ENCODE measurements at places on chromosomes 13 and 19.

- H3K36me3 ChIP-seq, result no peaks in the 10 kb centered on the region
- no peaks in the 10 kb centered on the region for H3K27me3 ChIP-seq
- no peak overlapping the region for H3K27ac ChIP-seq
- H3K4me3 ChIP-seq, result no peak overlapping the region
- no peak for DNase-seq
Measured at GRCh38 chr13:49597043-49597641, 11.8 kb upstream of the RCBTB1 start.

- no peak overlapping the region for H3K27ac ChIP-seq
- H3K4me3 ChIP-seq, result no peak overlapping the region
- DNase-seq, result no peak
- no peaks in the 10 kb centered on the region for H3K36me3 ChIP-seq
- H3K4me1 ChIP-seq, result no peaks in the 10 kb centered on the region
- no peaks in the 10 kb centered on the region for H3K27me3 ChIP-seq
Measured at GRCh38 chr13:103140001-103140671, 73.9 kb upstream of the SLC10A2 start.

DNA sequence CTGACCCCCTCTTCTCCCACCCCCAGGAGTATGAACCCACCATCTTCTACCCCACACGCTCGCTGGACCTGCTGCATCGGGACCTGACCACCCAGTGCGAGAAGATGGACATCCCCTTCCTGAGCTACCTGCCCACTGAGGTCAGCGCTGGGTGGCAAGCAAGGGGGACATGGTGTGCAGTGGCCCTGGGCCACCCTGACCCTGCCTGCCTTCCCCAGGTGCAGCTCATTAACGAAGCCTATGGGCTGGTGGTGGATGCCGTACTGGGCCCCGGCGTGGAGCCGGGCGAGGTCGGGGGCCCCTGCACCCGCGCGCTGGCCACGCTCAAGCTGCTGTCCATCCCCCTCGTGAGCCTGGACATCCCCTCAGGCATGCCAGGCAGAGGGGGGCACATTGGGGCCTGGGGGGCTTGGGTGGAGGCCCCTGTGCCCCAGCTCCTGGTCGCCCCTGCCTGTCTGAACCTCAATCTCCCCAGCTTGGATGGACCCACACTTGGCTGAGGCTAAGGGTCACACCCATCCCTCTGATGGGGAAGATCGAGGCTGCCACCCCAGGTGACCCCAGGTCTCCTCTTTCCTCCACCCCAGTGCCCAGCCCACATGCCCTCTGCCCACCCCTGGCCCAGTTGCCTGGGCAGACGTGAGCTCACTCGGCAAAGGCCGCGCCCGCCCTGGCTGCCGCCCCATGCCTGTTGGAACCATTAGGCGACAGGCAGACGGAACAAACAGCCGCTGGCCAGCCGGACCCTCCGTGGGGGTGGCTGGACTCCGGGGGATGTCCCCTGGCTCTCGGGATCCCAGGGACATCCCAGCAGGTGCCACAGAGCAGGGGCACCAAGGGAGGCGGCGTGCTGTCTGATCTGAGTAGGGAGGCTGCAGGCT, 2.5 kb upstream of the CILP2 start:
- no peaks in the 10 kb centered on the region for H3K27me3 ChIP-seq
- peaks cover 25% of the 10 kb centered on the region for H3K4me1 ChIP-seq
- no peaks in the 10 kb centered on the region for H3K36me3 ChIP-seq
- DNase-seq, result no peak
- no peak overlapping the region for H3K4me3 ChIP-seq

- DNase-seq, result no peak
- peaks cover 8% of the 10 kb centered on the region for H3K4me1 ChIP-seq
- H3K27me3 ChIP-seq, result peaks cover 41% of the 10 kb centered on the region
- no peak within 1 kb of the TSS for H3K4me3 ChIP-seq
- no peak within 1 kb of the TSS for H3K27ac ChIP-seq
Measured at GRCh38 chr19:50639121-50640112, at the start of gene SYT3. SYT3 (minus strand) TSS chr19:50639881; CDS start chr19:50637411, 2,470 bp downstream.

DNA sequence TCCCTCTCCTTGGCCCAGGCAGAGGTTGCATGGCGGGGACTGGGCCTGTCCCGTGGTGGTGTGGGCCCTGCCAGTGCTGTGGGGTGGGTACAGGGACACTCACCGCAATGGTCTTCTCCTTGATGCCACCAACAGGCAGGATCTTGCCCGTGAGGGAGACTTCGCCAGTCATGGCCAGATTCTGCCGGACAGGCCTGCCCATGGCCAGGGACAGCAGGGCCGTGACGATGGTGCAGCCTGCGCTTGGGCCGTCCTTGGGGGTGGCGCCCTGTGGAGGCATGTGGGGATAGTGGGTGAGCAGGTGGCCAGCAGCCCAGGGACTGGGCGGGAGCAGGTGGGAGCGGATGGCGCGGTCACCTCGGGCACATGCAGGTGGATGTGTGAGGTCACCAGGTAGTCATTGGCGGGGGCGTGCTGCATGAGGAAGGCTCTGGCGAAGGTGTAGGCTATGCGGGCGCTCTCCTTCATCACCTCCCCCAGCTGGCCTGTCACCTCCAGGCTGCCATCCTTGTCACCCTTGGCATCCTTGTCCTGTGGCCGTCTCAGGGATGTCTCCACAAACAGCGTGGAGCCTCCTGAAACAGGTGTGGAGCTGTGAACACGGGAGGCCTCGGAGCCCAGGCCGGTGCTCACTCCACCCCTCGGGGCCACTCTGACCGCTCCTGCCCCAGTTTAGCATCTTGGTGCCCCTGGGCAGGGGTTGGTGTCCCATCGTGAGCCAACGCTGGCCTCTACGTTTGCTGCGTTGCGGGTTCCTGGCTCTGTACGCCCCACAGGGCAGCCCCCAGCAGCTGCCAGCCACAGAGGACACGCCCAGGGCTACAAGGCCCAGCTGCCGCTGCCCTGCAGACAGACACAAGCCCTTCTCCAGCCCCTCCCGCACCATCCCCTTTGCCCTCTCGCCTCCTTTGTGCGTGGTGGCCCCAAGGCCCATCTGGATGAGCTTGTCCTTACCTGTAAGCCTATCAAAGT, 3.4 kb downstream of the RPL36 start:
- H3K4me1 ChIP-seq, result peaks cover 5% of the 10 kb centered on the region
- H3K27me3 ChIP-seq, result no peaks in the 10 kb centered on the region
- no peak for DNase-seq
- H3K4me3 ChIP-seq, result no peak overlapping the region
- H3K36me3 ChIP-seq, result peaks cover 61% of the 10 kb centered on the region

- no peak overlapping the region for H3K27ac ChIP-seq
- H3K4me1 ChIP-seq, result no peaks in the 10 kb centered on the region
- DNase-seq, result no peak
- H3K4me3 ChIP-seq, result no peak overlapping the region
- no peaks in the 10 kb centered on the region for H3K27me3 ChIP-seq
Measured at GRCh38 chr13:79285159-79285558, 120.9 kb downstream of the RBM26 start.

- peak overlapping the region; percentile 28 for H3K27ac ChIP-seq
Measured at GRCh38 chr19:49932731-49933131, 3.4 kb upstream of the NUP62 start.
